RPMI8226 (cell line): ENCODE measurements at places on chromosomes 11 and 22.

DNA sequence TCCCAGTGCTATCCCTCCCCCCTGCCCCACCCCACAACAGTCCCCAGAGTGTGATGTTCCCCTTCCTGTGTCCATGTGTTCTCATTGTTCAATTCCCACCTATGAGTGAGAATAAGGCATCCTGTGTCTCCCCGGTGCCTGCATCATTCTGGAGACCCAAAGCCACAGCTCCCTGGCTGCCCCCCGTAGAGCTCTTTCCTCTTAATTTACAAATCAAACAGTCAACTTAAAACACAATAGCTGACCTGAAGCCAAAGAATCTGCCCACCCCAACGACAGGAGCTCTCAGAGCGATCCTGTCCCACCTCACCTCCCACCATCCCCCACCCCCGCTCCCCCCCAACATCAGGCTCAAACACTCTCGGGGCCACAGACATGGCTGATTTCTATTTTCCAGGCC, 558.3 kb downstream of the BRD1 start:
- no peak for DNase-seq

- DNase-seq, result no peak
These were observed 13.8 kb upstream of the PIM3 start for GRCh38 chr22:49946612-49947295.

DNA sequence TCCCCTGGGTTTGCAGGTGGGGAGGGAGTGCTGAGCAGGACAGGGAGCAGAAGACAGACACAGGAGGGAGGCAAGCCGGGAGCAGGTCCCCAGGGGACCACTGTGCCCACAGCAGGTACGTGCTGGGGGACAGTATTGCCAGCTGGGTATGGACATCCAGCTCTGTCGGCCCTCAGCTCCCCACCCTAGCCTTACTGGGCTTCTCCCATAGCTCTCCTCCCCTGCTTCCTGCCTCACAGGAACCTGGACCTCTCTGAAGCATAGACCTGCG, 9.8 kb downstream of the LRRC74B start:
- DNase-seq, result no peak

DNA sequence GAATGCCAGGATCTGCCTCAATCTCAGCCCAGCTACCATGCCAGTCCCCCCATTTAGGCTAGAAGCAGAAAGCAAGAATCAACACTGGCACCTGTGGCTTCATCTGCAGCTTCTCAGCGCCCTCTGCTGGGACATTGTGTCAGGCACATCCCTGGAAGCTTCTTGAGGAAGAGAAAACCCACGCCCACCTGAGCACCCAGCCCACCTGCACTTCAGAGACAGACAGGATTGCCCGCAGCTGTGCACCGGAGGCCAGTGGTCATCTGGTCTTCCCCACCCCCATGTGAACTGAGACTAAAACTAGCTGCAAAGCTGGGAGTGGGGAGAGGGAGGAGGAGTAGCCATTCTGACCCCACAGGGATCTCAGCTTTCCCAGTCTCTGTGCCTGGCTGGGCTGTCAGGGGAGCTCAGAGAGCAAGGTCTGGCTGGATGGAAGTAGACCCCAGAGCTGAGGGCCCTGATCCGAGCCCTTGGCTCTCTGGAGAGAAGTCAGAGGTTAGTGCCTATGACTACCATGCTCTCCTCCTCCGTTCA, 66.8 kb downstream of the FEZ1 start:
- DNase-seq, result peak; percentile 58

DNA sequence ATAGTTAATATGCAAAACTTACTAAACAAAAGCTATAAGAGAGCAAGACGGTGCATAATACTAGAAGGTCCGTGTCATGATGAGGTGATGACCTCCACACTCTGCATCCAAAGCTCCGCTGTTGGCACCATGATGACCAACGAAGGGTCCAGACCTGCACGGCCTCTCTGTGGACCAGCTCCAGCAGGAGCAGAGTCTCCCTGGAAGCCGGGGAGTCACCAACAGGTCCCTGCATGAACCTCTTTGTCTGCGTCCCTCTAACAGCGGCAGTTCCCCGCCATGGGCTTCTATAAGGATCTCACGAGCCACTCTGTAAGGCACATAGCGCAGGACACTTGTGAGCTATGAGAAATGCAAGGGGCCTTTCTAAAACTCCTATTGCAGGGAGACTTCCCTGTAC, 517.3 kb downstream of the BRD1 start:
- DNase-seq, result no peak
